GDM1 (cell line): ENCODE measurements at places on chromosomes 4 and X.

DNA sequence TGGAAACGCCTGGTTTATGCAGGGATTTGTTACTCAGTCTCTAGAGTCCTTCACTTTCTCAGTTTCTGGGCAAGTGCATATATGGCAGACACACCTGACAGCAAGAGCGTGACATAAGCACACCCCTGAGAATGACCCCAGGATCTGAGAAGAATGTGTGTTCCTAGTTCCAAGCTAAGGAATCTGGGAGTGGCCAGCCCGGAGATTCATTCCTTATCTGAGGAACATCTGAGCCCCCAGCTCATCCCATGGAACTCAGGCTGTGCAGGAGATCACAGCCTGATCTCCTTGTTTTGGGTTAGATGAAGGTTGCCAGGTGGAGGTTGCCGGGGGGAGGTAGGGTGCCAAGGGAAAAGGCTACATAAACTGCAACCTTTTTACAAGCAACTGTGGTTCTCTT, 23.8 kb upstream of the KIAA0232 start:
- no peak for DNase-seq

- no peak for DNase-seq
These were observed 10.0 kb upstream of the HS6ST2 start for GRCh38 chrX:132968296-132968949.

GRCh38 chr4:41024556-41025491, 189.5 kb downstream of the APBB2 start:
- DNase-seq: no peak

DNA sequence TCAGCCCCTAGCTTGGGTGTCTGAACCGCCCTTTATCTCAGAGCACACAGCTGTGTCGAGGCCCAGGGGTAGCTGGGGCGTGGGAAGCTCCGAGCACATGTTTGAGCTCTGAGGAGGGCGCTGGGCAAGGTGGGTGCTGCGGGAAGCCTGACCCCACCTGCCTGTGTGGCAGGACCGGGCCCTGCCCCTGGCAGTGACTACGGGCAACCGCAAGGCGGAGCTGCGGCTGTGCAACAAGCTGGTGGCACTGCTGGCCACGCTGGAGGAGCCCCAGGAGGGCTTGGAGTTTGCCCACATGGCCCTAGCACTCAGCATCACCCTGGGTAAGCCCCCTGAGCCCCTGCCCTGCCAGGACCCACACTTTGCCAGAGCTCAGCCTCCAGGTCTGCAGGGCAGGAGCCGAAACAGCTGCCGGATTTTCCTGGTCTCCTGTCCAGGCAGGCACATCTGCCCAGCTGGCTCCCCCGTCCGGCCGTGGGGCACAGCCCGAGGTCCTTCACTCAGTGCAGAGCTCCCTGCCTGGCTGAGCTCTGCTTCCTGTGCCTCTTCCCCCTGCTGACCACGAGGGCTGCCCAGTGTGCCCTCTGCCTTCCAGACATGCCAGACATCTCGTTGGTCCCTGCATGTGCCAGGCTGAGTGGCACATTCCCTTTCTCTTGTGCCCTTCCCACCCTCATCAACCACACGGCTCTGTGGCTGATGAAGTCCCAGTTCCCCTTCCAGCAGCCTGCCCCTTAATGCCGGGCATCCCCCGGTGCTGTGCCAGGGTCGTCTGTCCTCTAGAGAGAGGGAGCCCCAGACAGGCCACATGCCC, 33.2 kb upstream of the HTRA3 start:
- DNase-seq: no peak

- no peak for DNase-seq
These were observed 36.4 kb upstream of the FRAS1 start for GRCh38 chr4:78020677-78021076.

DNA sequence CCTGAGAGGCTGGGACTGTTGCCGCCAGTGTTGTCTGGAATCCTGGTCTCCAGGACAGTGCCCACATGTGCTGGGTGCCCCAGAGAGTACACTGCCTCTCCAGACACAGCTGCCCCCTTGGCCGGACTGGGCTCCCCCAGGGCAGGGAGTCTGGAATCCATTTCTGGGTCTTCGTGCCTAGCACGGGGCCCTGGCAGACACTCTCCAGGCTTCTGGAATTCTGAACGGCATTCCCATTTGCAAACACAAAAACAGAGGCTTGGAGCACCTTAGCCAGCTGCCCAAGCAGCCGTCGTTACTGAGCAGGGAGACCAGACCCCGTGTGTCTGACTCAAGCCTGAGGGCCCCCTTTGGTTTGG, 20.8 kb downstream of the HMX1 start:
- no peak for DNase-seq

- DNase-seq: no peak
These were observed 55.7 kb upstream of the CDKN2AIP start for GRCh38 chr4:183388777-183389176.
